Cortex of kidney (tissue), 1 donor: ENCODE measurements at places on chromosomes 4 and X.

DNA sequence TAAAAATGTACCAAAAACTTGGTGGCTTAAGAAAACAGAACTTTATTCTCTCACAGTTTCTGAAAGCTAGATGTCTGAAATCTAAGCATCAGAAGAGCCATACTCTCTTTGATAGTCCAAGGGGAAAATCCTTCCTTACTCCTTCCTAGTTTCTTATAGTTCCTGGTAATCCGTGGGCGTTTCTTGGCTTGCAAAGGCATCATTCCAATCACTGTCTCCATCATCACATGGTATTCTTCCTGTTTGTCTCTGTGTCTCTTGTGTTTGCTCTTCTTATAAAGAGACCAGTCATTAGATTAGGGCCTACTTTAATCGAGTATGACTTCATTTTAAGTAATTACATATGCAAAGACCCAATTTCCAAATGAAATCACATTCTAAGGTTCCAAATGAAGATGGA lies 118.9 kb upstream of the FSTL5 start:
- no peak for DNase-seq

- DNase-seq: no peak
Observed at GRCh38 chr4:123588631-123589241, 192.1 kb downstream of the SPRY1 start.

DNA sequence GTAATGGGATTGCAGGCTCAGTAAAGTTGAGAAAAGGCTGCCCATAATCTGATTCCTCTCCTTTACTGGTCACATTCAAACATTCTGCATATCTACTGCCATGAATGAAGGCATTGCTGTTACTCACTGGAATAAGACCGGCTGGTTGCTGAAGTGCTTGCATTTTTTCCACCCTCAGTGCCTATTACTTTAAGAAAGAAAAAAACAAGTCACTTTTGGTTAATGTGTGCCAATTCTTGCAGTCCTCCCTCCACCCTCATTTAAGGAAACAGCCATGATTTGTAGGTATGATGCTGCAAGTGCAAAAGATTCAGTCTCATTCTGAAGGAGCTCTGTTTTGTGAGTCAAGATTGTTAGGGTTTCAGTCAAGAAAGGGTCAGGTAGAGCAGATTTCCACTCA lies 94.9 kb downstream of the EMCN start:
- DNase-seq: no peak

GRCh38 chrX:40093586-40093985 lies 4.2 kb downstream of the BCOR start:
- DNase-seq: no peak

DNA sequence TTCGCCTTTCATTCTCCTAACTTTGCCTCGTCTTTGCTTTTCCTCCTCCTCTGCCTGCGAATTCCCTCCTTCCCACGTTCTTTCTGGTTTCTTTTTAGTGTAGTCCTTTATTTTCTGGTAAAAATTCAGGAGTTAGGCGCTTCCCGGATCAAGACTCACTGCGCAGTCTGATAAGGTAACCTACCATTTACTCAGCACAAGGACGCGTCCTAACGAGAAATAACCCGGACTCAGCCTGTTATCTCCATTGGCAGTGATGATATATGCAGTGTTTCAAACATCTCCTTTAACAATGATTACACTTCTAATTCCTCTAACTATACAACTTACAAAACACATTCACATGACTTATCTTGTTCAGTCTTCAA lies 357 bp upstream of the ETNPPL start:
- DNase-seq: no peak

- no peak for DNase-seq
Observed at GRCh38 chr4:8227201-8227770, 28.2 kb downstream of the SH3TC1 start.

DNA sequence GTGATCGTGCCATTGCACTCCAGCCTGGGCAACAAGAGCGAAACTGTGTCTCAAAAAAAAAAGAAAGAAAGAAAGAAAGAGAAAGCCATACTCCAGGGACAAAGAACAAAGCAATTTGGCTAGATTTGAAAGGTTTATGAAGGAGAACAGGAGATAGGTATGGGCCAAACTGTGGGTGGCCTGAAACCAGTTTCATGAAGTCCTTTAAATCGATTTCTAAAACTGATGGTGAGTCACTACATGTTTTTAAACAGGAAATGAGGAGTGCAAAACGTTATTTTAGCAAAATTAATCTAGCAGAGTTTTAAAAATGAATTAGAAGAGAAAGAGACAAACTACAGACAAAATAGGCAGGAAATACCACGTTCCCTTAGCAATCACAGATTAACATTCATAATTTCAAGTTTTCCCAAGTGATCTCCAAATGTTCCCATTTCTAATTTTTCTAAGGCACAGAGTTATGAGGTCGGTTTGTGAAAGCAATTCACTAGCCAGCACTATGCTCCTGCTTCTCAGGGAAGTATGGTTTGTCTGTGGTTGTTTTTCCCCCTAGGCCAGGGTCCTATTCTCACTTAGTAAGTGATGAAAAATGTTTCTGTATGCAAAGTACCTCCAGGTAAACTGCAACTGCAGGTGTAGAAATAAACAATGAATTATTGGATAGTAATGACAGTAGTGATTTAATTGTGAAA lies 190.6 kb downstream of the PPP3CA start:
- DNase-seq: no peak

DNA sequence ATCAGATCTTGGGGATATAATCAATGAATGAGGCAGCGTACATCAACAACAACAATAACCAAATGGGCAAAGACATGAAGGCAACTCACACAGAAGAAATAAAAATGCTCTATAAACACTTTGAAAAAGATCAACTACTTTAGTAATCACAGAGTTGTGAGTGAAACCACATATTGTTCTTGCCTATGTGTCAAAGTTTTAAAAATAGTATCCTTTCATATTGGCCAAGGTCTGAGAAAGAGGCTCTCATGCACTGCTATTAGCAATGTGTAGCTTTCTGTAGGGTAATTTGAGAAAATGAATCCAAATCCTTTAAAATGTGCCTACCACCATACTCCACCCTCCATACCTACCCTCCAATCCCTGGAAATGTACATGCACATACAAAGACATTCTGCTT lies 25.0 kb downstream of the COQ2 start:
- no peak for DNase-seq

GRCh38 chrX:97066381-97066780 lies 182.7 kb downstream of the RPA4 start:
- no peak for DNase-seq

DNA sequence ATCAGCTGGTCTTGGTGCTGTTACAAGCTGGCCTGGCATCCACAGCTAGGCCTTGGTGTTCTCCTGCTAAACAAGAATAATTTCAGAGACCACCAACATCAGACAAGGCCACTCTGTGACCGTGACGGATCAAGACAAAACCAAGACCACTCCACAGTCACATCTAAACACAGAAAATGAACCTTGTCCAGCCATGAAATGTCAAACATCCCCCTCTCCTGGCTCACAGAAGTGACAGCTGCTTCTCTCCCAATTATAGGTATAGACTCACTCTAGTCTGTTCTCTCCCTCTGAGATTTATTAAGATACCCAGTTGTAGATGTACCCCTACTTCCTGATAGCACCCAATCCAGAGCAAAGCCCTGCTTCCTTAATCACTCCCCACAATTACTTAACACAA lies 40.4 kb downstream of the EFHC2 start:
- DNase-seq: no peak

DNA sequence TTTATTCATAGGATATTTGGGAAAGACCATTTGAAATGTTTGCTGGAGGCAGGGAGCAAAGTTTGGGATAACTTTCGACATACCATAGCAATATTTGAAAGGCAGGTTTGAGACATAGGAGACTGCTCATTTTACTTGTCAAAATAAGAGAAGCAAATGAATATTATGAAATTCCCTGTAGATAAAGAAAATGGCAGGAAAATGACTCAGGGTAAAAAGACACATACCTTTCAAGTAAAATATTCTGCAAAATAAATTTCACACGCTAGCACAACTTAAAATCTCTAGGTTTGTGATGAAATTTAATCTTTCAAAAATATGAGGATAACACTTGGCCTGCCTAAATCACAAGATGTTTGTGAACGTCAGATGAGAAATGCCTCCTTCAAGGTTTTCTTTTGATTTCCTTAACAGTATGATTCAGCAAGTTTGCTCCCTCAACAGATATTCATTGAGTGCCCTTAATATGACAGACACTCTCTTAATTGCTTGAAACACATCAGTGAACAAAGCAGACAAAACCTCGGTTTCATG lies 6.6 kb downstream of the TMEM156 start:
- DNase-seq: no peak

DNA sequence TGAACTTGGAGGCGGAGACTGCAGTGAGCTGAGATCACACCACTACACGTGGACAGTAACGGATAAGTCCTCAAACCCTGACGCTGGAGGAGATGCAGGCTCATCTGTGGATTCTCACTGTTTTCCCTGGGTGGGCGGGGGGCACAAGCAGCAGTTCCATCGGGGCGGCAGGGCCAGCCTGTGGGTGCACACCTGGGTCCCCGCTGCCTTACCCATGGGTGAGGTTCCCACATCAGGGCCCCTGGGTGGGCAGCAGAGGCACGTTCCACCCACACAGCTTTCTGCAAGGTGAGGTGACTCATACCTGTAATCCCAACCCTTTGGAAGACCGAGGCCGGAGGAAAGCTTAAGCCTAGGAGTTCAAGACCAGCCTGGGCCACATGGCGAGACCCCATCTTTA lies 56.6 kb upstream of the MXD4 start:
- DNase-seq: no peak

GRCh38 chr4:76407440-76408119 lies 13.4 kb downstream of the CCDC158 start:
- no peak for DNase-seq

- no peak for DNase-seq
Observed at GRCh38 chr4:165537028-165537648, 158.3 kb downstream of the CPE start.

- no peak for DNase-seq
Observed at GRCh38 chr4:26325191-26325590, 4.4 kb downstream of the RBPJ start.

GRCh38 chr4:181822005-181822375 lies 421.2 kb upstream of the TENM3 start:
- no peak for DNase-seq

GRCh38 chrX:39675619-39676018 lies 422.1 kb downstream of the BCOR start:
- DNase-seq: no peak

GRCh38 chr4:4995103-4995907 lies 24.0 kb downstream of the CYTL1 start:
- no peak for DNase-seq

GRCh38 chr4:165684177-165684805 lies 188.7 kb upstream of the TLL1 start:
- DNase-seq: no peak

- DNase-seq: no peak
Observed at GRCh38 chr4:6969826-6970800, 60.5 kb downstream of the TBC1D14 start.

- no peak for DNase-seq
Observed at GRCh38 chr4:107008115-107008514, 28.0 kb downstream of the DKK2 start.

GRCh38 chr4:145153181-145153903 lies 27.0 kb downstream of the OTUD4 start:
- no peak for DNase-seq

DNA sequence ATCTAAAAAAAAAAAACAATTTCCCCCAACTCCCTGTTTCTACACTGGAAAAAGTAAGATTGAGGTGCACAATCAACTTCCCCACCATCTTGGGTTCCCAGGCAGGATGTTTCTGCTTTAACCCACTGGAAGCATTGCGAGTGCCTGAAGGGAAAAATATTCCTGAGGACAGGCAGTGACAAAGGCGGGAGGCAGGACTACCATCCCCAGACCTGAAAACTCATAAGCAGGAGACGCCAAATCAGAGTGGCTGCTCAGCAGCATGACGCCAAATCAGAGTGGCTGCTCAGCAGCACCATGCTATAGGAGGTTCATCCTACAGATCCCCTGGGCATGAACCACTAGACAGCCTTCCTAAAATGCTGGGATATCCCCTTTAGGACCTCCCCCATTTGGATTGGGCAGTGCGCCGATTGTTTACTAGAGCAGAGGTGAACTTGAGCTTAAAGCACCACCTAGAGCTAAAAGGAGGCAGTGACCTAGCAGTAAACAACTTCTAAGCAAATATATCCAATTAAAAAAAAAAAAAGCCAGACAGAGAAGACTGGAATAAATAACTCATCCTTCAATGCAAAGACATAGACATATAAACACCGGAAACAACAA lies 35.0 kb upstream of the GK start:
- no peak for DNase-seq

GRCh38 chr4:111266937-111267336 lies 644.1 kb upstream of the PITX2 start:
- DNase-seq: no peak

DNA sequence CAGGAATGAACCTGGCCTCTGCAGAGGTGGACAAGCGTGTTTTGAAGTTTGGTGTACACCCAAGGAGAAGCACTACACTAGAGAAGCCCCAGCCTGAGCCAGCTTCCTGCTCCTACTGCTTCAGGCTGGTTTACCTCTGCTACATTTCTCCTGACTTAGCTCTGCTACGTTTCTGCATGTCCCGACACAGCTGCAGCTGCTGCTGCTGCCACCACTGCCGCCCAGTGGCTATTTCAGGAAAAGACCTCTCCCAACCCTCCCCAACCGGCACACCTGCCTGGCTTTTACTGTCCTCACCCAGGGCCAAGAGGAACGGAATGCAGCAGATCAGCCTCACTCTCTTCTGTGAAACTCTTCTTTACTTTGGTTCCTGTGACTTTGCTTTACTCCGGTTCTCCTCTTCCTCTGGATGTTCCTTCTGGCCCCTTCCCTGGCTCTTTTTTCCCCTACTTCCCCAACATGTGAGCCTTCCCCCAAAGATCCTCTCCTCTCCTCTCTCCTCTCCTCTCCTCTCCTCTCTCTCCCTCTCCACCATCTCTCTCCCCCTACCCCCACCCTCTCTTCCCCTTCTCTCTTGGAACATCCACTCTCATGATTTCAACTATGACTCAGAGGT lies 3.1 kb upstream of the P2RY4 start:
- DNase-seq: no peak

DNA sequence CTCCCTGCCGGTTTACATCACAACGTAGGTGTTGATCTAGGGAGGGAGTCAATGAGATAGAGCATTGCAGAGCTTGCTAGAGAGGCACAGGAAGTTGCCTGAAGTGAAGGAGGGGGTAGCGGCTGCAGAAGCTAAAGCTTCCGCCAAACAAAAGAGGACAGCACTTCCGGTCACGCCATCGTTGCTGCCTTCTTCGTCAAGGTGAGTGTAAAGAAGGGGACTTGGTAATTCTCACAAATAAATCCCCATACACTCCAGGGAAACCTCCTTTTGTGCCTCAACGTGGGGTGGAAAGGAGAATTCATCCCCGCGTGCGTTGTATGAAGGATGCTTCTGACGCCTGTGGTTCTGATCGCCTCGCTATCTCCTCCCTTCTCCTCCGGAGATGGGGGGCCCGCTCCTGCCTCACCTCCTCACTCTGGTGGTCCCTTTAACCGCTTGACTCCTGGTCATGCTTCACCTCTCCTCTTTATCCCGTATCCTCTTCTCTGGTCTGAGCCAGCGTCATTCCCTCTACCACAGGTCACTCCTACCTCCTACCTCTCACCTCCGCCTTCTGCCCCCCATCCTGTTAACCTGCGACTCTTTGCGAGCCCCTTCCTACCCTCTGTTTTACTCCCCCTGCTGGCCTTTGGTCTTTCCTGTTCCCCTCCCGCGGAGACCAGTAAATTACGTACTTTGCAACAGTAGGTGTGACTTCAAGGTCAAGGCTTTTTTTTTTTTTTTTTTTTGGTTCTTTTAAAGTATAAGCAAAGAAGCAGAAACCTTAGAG lies 59.9 kb downstream of the GSPT2 start:
- no peak for DNase-seq
